ENCODE measurements at places on chromosomes 13 and 19.

DNA sequence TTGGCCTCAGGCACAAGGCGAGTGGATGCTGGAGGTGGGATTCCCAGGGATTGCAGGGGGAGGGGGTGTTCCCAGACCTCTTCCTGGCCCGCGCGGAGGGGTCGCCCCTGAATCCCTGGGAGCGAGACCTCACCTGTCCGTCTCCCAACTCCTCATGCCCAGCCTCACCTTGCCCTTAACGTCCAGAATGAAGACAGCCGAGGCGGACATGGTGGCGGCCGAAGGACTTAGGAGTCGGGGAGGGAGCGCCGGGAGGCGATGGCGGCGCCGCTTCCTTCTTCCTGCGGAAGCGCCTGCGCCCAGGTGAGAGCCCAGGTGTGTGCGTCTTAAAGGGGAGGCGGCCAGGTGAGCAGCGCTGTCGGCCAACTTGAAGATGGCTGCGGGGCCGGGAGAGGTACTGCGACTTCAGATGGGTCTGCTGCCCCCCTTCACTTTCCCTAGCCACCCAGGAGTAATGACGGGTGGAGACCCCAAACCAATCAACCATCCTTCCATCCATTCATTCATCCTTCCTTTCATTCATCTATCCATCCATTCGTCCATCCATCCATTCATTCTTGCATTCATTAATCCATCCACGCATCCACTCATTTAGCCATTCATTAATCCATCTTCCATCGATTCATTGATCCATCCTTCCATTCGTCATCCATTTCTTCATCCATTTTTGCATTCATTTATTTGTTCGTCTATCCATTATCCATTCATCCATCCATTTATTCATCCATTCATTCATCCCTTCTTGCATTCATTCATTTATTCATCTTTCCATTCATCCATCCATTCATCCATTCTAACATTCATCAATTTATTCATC is at the start of gene AP1M2:
Gene AP1M2, minus strand, starts transcription at position 291 of the 817 bp plus-strand sequence. Its CDS starts 81 bp downstream, at position 210.
- DNase-seq = no peak

DNA sequence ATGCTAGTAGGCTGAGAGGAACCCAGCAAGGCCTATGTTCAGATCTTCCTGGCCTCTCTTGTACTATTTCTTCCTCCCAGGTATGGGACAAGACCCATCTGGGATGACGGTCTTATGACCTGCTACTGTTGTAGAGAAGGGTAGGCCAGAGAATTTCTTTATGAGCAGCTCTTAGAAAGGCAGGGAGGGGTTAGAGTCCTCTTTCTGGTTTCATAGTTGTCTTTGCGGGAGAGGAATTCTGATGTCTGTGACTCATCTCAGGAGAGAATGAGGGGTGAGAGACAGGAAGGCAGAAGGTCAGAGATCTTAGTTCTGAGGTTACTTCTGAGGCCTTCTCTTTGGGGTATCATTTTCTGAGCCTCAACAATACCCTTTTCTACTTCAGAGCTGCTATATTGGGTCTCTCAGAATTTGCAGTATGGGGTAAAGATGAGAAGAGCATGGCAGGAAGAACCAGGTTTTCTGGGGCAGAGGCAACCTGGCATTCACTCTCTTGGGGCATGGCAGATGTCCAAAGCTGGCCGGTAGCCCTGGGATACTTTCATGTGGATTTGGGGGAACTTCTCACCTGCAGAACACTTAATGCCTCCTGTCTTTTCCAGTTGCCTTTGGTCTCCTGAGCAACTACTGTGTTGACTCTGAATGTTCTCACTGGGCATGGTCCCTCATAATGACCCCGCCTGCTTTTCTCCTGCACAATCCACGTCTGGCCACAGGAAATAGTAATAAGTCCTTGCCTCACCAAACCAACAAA is 154.4 kb downstream of the GGACT start:
- no peak for DNase-seq

DNA sequence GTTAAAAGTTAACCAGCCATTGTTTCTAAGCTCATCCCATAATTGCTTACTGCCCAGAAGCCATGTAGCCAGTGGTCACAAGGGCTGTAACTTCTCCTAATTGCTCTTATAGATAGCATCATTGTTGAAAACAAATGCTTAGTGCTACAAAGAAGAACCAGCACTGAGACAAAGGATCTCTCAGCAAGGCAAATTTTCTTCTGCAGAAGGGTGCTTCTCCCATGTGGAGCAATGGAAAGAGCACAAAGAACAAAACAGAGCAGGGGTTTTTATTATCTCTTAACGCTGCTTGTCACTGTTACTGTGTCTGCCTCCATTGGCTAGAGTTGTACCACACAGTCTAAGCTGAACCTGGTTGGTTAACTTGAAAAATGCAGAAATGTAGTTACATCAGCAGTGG is 1036.8 kb downstream of the UQCRFS1 start:
- no peak for DNase-seq

DNA sequence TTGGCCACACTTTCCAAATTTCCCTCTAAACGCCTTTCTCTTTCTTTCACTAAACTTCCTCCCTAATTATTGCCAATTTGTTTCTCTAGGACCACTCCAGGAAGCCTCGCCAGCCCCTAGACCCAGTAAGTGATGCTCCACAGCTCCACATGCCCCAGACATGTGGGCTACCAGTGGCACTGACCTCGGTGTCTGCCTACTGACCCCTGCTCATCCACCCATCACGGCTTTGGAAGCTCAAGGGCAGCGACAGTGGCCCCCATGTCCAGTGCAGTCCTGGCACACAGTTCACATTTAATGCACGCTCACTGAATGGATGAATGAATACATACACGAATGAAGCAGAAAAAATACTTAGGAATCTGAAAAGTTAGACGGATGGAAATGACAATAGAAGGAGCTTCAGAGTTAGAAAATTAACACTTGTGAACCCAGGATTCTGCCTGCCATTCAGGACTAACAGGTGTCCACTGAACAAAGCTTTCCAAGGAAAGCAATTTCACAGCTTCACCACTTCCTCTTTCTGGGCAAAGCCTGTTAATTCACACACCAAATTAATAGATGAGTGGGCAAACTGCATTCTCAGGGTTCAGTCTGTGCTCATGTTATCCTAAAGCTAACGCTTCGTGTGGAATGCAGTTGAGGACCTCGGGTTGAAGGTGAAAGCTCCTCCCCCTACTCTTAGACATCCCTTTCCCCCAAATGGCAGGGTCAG is 50.9 kb downstream of the CCDC70 start:
- no peak for DNase-seq

DNA sequence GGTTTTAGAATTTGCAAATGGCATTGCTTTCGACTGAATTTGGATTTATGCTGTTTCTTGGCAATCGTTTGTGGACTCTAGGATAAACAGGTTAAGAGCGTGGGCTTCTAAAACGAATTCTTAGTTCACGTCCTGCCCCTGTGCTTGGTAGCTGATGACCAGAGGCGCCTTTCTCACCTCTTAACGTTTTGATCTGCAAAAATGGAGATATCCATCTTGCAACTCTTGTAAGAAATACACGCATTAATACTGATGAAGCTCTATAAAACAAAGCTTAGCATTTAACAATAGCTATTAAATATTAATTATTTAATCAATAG is 580 bp upstream of the KATNAL1 start:
- DNase-seq = no peak

GRCh38 chr19:17311455-17312188 is 2.3 kb downstream of the DDA1 start:
- no peak for DNase-seq

DNA sequence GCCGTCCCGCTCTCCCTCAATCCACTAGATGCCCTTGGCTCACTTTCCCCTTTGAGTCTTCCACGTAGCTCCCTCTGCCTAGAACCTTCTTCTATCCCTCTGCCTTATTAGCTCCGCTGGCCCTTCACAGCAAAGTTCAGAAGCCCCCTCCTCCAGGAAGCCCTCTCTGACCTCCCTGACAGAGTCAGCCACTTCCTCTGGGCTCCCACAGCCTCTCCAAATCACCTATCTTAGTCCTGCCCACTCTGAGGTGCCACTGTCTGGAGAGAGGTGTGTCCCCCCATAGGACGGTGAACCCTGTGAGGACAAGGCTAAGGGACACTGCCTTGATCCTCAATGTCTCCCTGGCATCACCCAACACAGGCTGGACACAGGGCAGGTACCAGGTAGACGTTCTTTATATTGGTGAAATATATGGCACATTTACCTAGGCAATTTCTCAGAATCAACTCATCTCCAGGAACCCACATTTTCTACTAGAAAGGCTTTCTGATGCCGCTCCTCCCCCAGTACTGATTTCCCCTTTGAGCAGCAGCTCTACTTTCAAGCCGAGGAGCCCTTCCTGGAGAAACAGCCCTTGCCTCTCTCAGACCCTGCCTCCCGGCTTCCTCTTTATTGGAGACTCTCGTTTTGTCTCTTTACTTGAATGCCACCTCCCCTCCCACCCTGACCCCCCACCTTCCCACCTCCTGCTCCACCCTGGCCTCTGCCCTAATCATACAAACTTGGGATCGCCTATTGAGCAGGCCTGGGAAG is 3.4 kb upstream of the TGFB1 start:
- no peak for DNase-seq

DNA sequence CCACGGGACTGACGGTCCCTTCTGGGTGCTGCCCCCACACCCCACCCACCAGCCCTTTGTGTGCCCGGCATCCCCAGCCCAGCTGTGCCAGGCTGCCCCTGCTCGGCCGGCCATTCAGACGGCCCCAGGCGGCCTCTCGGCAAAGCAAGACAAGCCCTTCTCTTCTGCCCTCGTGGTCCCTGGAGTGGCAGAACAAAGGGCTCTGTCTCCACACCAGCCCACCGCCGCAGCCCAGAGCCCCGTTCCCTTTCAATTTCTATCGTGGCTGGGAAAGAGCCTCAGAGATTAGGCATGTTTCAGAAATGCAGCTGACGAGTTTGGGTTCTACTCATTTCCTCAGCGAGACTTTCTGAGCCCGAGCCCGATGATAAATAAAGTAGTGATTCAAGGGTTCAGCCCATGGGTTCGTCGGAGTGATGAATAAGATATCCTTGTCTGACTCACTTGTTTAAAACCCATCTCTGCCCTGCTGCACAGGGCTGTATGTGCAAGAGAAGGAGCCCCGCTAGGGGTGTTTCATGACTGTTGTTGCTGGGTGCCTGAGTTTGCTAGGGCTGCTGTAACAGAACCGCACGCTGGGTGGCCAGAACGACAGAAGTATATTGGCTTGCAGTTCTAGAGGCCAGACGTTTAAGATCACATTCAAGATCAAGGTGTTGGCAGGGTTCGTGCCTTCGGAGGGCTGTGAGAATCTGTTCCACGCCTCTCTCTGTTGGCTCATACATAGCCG is 4.3 kb downstream of the MYO9B start:
- peak; percentile 51 for DNase-seq

GRCh38 chr19:33805840-33806433 is 9.3 kb downstream of the KCTD15 start:
- DNase-seq = no peak

GRCh38 chr19:55299991-55300390 is 16.2 kb downstream of the BRSK1 start:
- DNase-seq = no peak

- no peak for DNase-seq
Measured at GRCh38 chr19:33661336-33661735, 39.6 kb downstream of the CHST8 start.

- no peak for DNase-seq
Measured at GRCh38 chr19:591099-591958, 1.6 kb downstream of the HCN2 start.

DNA sequence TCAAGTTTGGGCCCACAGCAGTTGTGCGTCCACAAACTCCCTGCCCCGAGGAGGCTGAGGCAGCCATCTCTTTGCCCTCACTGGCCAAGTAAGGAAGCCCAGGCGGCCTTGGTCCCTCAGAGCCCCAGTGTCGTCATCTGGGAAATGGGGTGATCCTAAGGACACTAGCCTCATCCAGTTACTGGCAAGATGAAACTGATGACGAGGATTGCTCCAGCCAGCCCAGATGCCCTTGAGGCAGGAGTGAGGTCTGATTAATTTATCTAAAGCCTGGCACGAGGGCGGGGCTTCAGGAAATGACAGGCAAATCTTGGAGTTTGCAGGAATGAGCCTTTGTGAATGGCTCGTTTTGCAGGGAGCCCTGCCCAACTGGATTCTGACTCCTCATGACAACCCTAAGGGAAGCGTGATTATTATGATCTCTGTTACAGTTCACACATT is 5.6 kb downstream of the LIPE start:
- DNase-seq = no peak

- no peak for DNase-seq
Measured at GRCh38 chr19:47512948-47513319, 1.9 kb downstream of the NAPA start.

GRCh38 chr19:8180018-8180417 is 29.2 kb upstream of the CERS4 start:
- no peak for DNase-seq

DNA sequence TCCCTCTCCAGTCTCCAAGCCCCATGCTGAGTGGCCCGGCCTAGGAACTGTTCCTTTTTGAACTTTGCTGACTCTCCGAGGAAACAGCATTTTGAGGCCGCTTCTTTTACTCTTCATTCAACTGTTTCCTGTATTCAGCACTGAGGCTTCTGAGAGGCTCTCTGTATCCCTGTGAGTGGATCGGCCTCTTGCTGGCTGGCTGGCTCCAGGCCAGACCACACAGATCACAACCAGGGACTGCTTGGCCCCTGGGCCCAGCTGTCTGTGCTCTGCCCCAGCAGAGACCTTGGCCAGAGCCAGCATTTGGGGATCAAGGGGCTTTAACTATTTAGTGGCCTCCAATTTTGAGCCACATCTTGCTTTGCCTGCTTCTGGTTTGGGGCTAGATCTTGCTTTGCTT is 75.6 kb upstream of the KL start:
- DNase-seq = no peak

DNA sequence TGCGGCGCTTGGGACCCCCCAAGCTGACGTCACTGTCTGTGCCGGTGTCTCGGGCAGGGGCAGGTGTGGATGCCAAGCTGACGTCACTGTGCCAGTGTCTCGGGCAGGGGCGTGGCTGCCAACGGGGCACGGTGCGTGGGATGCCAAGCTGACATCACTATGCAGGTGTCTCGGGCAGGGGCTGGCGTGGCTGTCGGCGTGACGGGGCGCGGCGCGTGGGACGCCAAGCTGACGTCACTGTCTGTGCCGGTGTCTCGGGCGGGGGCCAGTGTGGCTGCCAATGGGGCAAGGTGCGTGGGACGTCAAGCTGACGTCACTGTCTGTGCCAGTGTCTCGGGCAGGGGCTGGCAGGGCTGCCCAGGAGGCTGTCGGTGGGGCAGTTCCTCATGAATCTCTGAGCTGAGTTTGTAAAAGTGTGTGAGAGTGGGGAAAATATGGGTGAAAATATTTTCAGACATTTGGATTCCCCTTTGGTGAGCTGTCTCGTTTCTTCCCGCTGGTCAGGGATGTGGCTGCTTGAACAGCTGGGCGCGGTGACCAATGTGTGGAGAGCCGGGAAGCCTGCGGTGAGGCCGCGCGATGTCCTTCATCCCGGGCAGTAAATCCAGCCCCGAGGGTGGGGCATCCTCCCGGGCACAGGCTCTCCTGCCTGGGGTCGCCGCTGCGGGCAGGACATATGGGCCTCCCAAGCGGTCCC is 25.2 kb downstream of the MCF2L start:
- no peak for DNase-seq

- no peak for DNase-seq
Measured at GRCh38 chr13:35210261-35210660, 266.2 kb downstream of the MAB21L1 start.

- no peak for DNase-seq
Measured at GRCh38 chr13:27125357-27126282, 46.0 kb downstream of the USP12 start.

Data from stimulated activated CD4-positive, alpha-beta T cell treated with anti-CD3 and anti-CD28 coated beads, Interleukin-1b, Interleukin-23, amount 100 ng/mL, for 4 hours (primary cell).